ENCODE measurements at places on chromosomes 2 and 18.

DNA sequence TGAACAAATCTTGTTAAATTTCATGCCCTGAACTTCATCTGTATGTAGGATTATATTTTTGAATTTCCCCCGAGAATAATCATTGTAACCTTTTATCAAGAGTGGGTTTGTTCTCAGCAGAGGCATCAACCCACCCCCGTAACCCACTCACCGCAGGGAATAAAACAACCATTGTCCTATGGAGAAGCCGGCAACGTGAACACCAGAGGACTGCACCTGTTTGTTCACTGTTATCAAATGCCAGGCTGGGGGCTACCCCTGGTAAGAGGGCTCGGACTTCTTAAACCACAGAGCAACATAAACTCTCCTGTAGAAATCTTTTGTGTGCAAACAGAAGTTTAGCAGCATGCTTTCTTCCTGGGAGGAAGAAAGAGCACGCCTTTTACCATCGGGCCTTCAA, 610.4 kb downstream of the ERBB4 start:
- DNase-seq, result peak; percentile 17

GRCh38 chr18:76363436-76364120, 131.5 kb downstream of the ZNF516 start:
- no peak for DNase-seq

DNA sequence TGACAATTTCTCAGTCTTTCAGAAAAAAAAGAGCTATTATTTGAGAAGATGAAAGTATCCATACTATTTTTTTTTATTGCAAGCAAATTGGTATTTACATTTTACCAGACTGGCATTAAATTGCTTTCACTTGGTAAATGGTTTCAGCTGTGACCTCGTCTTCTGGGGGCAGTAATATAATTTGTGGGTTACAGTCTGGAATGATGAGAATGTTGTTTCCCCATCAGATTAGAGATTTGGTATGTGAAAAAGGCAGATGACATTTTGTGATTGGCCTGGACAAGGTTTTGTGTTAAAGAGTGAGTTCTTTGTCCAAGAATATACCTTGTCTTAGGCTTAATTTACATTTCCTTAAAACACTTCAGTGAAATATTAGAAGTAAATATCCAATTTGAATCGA, 390.1 kb upstream of the ST6GAL2 start:
- no peak for DNase-seq

GRCh38 chr2:8394569-8395359, 287.1 kb upstream of the ID2 start:
- DNase-seq, result no peak

GRCh38 chr18:44778788-44779187, 98.1 kb downstream of the SETBP1 start:
- no peak for DNase-seq

DNA sequence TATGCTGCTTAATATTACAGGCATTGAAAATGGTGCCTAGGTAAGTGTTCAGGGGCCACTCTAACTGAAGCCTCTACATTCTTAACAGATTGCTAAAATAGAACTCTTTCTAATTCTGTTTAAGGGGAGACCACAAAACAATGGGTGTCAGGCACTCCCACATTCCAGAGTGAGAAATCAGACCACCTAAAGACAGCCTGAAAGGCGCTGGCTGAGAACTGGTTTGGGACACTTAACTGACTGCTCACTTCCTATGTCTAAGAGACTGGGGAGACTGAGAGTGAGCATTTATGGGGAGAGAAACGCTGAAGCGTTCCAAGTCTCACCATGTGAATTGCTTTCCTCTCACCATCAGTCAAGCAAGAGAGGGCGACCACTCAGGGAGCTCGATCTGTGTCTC, 108.8 kb upstream of the ITGB6 start:
- no peak for DNase-seq

DNA sequence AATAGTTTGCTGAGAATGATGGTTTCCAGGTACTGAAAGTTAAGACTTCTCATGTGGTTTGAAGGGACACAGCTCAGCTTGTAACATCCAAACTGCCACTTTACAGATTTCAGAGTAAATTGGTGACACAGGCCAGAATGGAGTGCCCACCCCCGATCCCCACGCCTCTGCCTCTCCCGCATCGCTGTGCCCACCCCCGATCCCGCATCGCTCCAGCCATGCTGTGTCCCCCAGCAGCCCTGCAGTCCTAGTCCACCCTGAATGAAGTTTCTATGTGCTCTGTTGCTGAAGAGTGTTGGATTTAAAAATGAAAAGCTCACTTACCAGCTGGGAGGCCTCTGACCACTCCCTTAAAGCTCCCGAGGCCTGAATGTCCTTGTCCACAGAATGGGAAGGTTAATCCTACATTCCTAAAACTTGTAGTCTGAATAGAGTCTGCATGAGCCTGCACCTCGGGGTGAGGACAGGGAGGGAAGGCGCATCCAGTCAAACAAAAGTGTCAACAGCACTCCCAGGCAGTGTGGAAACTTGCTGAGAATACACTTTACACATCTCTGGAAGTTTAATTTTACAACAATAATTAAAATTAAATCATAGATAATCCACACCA, 176.4 kb upstream of the ID2 start:
- no peak for DNase-seq

DNA sequence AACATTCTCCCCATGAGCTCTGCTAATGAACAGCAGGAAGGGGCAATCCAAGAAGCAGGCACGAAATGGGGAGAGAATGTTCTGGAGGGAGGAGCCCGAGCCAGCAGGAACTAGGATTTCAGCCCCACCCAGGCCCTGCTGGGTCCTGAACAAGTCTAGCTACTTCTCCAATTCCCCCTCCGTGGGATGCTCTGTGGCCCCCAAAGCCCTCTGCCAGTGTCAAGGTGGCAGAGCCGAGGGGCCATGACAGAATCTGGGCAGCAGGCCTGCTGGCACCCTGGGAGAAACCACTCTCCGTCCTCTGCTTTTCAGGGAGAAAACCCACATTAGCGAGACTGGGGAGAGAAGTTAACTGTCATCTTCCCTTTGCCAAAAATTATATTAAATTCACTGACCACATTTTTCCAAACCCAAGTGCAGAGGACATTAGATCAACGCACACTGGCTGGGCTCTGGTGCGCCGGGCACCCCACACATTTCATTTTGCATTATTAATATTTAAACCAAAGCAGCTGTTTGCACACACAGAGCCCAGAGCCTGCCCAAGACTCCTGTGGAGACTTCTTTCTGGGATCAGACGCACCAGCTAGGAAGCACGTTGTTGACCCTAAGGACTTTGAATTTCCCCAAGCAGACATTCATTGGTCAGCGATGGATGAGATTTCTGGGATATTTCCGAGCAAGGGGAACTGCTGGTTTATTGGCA, 80.2 kb upstream of the PKDCC start:
- DNase-seq, result no peak

- DNase-seq, result no peak
Observed at GRCh38 chr2:171228826-171229225, 68.1 kb upstream of the TLK1 start.

DNA sequence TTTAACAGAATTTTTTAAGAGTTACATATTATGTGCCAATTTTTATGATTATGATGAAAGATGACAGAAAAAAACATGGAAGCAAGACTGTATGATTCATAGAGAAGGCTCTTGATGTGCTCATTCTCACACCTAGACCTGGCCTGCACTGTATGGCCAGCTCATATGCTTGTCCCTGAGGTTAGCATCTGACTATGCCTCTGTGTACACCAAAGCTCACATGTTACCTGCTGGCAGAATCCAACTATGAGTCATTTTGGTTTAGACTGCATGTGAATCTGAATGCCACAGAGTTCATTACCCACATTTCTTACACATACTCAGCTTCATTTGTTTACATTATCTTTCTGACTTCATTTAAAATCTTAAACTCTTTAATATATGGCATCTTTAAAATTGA, 139.0 kb downstream of the DSC3 start:
- no peak for DNase-seq

GRCh38 chr2:28296243-28296642, 96.4 kb upstream of the FOSL2 start:
- DNase-seq, result no peak

DNA sequence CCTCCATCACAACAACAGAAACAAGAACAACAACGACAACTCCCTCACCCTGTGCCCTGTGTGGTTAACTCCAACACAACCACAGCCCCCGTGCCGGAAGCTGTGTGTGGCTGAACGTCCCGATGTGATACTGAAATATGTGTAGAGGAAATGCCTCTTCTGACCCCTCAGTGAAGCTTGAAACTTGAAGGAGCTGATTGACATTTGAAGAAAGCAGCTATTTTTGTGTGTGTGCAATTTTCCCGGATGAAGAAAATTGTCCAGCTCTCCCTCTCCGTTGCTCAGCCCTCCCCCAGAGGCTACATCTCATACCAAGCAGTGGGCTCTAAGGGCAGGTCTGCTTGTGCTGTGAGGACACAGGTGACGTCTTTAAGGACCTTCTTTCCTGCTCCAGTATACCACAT, 173.8 kb downstream of the ICOS start:
- DNase-seq, result no peak

GRCh38 chr2:3595985-3596384, 1.1 kb downstream of the COLEC11 start:
- DNase-seq, result no peak

DNA sequence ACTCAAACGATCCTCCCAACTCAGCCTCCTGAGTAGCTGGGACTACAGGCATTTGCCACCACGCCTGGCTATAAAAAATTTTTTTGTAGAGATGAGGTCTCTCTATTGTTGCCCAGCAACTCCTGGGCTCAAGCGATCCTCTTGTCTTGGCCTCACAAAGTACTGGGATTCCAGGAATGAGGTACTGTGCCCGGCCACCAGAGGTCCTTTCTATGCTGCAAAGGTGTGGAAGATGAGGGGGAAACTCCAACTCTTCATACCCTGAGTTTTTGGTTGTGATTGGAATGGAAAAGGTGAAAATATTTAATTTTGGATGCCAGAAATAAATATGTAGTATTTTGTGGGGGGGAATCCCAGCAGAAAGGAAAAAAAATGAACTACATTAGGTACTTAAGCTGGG, 36.0 kb downstream of the MRPL33 start:
- no peak for DNase-seq

DNA sequence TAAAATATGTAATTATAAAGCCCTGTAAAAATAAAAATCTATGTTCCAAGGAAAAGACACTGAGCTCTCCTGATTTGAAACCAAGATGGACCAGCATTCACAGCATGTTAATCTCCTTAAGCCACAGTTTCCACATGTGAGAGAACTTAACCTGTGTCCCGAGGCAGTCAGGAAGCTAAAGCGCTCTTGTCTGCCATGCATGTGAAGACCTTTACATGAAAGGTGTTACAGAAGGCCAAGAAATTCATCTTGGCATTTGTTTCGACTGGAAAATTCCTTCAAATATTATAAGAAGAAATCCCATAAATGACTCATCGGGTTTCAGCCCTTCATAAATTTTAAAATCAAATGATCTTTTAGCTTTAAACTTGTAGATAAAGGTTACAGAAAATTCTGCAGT, 328.6 kb downstream of the CDH2 start:
- no peak for DNase-seq

DNA sequence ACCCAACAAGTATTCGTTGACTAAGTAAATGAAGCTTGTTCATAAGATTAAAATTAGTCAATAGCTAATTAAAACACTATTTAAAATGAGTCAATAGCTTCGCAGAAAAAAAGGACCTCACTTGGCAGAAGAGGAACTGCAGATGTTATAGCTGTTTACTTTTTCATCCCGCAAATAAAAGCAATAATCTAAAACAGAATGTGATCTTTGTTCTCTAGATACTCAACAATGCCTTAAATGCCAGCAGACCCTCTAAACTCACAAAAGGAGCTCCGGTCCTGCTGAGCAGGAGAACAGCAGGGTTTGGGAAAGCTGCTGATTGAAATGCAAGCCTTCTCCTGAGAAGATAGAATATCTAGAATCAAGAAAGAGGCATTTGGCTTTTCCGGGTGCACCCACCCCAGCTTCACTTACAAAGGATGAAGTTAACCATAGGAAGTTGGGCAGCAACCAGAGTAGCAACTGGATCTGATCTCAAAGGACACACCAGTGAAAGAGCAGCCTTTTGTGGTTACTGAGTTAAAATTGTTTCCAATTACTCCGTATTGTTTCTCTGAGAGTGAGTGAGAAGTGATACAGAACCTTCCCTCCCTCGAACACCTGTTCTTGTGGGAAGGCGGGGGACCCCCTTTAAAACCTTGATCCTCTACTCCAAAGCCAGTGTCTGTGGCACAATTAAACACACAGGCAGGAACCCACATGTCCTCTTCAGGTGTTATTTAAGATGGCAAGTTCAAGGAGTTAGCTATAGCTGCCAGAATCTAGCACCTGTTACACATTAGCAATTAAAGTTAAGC, 6.8 kb downstream of the CCBE1 start:
- no peak for DNase-seq

- no peak for DNase-seq
Observed at GRCh38 chr2:106941372-106941993, 55.5 kb upstream of the ST6GAL2 start.

DNA sequence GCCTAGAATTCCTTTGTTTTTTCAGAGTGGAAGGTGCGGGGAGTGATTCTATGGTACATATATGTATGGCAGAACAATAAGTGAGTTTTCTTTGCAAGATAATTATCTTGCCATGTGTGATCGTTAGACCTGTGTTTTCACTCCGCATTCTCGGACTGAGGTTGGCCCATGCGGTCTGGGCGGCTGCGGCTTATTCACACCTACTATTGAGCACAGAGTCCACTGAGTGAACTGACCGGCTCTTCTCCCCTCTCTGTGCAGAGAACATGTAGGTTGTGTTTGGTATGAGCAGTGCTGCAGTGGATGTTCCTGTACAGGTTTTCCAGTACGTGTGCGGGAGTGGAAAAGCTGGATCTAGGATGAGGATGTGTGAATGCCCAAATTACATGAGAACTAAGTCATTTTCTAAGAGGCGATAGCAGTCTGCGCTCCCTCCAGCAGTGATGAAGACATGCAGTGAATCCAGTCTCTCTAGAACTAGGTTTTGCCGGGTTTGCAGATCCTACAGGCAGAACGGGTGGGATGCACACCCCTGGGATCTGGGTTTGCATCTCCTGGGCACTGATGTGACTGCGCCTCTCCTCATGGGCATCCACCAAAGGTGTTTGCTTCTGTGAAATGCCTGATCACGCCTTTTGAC, 27.1 kb downstream of the MTERF4 start:
- DNase-seq, result no peak

DNA sequence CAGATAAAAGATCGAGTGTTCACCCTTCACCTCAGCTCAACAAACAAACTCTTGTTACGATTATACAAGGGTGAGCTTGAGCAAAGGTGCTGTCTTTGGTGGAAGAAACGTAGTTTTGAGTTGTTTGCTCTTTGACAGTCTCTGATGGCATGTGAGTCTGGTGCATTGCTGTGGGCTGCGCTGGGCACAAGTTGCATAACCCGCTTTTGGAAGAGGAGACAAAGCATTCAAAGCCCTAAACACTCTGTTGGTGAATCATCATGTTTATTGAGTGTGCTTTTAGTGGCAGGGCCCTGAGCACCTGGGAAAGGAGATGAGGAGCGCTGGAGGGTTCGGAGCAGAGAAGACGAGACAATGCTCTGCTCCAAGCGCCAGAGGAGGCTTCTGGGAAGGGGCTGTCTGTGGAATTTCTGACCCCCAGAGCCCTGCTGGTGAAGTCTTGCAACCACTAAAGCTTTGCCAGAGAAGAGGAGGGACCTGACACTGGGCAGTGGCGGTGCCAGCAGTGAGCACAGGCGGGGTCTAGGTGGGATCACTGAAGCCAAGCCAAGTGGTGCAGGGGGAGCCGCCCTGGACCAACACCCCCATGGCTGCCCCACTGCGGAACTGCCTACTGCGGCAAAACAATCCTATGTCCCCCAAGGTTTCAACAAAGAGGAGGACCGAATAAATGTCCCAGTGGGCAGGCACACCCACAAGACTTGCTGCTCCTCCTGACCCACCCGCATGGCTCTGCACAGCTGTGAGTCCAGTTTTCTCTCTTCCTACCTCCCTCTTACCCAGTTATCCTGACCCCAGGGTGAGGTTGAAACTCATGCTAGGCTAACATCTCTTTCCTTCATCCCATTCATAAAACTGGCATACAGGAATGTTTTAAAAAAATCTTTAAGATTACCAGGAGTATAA, 64.0 kb downstream of the TNFRSF11A start:
- DNase-seq, result no peak

Data from caudate nucleus (tissue), 63 donors.